ENCODE measurements at places on chromosomes 12 and 14. TPM values are rescaled to one million over a fixed set of nuclear protein-coding genes. Genes with fewer than 3 reads are reported as not detected.

DNA sequence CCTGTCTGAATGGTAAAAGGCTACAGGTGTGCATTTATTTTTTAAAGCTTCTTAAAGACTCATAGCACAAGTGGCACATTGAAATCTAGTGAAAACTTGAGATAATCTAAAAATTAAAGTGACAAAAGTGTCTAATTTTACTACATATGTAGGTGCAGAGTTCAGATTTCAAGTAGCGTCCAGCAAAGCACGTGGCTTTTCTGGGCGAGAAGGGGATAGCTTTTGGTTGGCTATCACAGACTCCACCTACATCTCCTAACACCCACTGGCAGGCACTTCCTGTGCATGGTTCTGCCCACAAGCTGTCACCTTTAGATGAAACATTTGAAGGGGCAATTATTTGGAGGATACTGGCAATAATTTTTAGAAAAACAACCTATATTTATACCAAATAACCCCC, 1.9 kb upstream of the PITPNM2 start:
- ATAC-seq: no peak

GRCh38 chr14:25472700-25473099, 422.8 kb upstream of the STXBP6 start:
- no peak for ATAC-seq

DNA sequence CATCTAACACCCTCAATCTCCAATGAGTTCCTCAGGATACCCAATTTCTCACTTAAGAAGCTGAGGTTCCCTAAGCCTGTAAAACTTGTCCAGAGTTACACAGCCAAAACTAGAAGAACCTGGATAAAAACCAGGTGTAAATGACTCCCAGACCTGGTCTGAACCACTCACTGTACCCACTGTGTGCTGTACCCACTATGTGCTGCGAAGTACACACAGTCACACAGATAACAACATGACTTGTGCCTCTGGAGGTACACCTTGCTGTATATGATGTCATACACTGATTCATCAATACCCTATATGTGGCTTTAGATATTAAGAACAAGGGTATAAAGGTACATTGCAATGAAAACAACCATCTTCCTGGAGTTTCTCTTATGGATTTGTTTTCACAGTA, 66.1 kb downstream of the PPM1H start:
- no peak for ATAC-seq

KRAS gene
- 31.8 TPM for total RNA-seq

GRCh38 chr12:121217761-121218160, 7.8 kb downstream of the P2RX4 start:
- no peak for ATAC-seq

GRCh38 chr12:131754184-131754583, 43.3 kb downstream of the SFSWAP start:
- no peak for ATAC-seq

DNA sequence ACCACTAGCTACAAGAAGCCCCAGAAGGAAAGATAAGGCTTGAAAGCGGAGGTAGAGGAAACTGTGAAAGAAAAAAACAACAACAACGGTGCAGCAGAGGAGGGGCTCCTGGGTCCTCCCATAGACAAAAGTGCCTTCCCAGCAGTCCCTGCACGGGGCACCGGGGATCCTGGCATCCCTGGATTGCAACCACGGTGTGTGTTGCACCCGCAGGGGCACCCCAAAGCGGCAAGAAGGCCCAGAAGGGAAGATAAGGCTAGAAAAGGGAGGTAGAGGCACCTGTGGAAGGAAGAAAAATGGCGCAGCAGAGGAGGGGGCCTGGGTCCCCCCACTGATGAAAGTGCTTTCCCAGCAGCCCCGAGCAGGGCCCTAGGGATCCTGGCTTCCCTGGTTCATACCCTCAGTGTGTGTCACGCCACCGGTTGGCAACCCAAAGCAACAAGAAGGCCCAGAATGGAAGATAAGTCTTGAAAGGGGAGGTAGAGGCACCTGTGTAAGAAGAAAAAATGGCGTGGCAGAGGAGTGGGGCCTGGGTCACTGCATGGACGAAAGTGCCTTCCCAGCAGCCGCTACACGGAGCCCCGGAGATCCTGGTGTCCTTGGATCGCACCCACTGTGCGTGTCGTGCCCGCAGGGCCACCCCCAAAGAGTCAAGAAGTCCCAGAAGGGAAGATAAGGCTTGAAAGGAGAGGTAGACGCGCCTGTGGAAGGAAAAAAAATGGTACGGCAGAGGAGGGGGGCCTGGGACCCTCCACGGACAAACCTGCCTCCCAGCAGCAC, 281.0 kb downstream of the ALG10 start:
- ATAC-seq: no peak

- no peak for ATAC-seq
Observed at GRCh38 chr12:102917026-102917787, at the start of gene PAH. Gene PAH, minus strand, starts transcription at chr12:102917244. Its CDS starts 114 bp downstream, at chr12:102917130.

PPFIA2 gene
- total RNA-seq: 0.81 TPM

C1S gene
- total RNA-seq: 853 TPM

DNA sequence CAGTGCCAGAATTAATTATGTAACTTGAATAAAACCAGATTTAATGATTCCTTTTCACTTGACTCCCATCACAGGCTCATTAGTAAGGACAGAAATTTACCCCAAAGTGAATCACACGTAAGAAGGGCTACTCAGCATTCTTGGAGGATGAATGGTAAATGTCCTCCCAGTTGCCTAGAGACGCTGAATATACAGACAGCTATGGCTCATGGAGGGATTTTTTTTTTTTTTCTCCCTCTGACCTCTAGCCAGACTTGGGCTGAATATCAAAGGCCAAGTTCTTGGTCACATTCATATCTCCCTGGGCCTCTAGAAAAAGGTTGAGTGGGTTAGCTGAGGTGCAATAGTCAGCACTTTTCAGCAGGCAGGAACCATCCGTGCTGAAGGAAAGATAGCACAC, 77.5 kb downstream of the PHLDA1 start:
- no peak for ATAC-seq

DNA sequence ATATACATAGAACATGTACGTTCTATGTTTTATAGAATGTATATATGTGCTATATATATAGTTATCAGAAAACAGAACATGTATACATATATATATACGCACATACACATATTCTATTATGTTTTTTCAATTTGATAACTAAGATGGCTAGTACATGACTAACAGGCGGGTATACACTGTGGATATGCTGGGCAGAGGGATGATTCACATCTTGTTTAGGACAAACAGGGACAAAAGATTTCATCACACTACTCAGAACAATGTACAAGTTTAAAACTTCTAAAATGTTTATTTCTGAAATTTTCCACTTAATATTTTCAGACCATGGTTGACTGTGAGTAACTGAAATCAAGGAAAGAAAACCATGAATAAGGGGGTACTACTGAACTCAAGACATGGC, 17.4 kb downstream of the TIMELESS start:
- no peak for ATAC-seq

PTHLH gene
- 2.7 TPM for total RNA-seq

Measured in gastroesophageal sphincter (tissue), 4 donors.